COLO829 (cell line): ENCODE measurements at places on chromosomes 13 and 19.

GRCh38 chr13:73482556-73482955 is 423.8 kb downstream of the KLF5 start:
- DNase-seq: no peak

DNA sequence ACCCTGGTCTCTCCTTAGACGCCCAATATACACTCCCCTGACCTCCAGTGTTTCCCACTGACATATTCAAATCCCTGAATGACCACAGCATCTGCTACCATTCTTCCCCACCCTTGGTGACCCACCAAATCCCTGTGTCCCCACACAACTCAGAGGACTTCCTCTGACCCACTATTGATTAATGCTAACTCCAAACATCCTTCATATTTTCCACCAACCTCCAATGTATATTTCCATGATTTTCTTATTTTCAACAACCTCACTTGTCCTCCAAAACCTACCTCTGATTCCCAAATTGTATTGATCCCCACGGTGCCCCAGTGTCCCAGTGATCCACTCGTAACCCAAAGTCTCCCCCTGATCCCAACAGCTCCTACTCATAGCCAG is 526 bp upstream of the DMWD start:
- DNase-seq: no peak

DNA sequence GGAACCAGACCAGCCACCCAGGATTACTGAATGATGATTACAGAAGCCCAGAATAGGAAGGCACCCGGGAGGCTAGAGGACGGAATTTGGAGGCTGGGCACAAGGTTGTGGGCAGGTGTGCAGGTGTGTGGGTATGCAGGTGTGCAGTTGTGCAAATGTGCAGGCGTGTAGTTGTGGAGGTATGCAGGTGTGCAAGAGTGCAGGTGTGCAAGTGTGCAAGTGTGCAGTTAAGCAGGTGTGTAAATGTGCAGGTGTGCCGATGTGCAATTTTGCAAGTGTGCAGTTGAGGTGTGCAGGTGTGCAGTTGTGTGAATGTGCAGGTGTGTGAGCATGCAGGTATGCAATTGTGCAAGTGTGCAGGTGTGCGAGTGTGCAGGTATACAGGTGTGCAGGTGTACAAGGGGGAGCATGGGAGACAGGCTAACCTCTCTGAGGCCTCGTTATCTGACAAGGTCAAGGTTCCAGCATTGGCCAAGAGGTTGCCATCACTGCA is 131.8 kb downstream of the KCTD15 start:
- no peak for DNase-seq

GRCh38 chr13:113979791-113980471 is 6.1 kb upstream of the C13orf46 start:
- DNase-seq: no peak

DNA sequence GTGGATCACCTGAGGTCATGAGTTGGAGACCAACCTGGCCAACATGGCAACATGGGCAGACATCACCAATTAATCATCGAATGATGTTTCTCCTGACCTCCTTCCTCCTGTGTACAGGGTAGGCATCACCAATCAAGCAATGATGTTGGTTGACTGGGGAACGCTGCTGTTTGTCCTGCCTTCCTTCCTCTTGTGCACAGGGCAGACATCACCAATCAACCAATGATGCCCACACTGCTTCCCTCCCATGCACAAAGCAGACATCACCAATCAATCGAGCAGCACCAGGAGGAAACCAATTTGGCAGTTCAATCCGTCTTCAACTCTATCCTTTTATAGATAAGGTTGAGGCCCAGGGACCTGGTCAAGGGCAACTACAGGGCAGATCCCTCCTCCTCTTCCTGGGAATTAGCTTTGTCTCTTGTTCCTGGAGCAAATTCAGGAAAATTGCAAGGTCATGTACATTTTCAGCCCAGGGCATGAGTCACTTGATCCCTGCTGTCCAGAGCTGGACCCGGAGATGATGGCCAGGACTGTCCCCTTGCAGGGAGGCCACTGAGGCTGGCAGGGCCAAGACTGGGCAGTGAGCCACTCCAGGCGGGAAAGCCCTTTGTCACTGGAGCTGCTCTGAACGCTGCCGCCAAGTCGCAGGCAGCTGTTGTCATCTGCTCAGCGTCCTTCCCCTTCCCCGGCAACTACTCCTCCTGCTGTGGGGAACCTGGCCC is 5.3 kb upstream of the CSNK1G2 start:
- DNase-seq: no peak

DNA sequence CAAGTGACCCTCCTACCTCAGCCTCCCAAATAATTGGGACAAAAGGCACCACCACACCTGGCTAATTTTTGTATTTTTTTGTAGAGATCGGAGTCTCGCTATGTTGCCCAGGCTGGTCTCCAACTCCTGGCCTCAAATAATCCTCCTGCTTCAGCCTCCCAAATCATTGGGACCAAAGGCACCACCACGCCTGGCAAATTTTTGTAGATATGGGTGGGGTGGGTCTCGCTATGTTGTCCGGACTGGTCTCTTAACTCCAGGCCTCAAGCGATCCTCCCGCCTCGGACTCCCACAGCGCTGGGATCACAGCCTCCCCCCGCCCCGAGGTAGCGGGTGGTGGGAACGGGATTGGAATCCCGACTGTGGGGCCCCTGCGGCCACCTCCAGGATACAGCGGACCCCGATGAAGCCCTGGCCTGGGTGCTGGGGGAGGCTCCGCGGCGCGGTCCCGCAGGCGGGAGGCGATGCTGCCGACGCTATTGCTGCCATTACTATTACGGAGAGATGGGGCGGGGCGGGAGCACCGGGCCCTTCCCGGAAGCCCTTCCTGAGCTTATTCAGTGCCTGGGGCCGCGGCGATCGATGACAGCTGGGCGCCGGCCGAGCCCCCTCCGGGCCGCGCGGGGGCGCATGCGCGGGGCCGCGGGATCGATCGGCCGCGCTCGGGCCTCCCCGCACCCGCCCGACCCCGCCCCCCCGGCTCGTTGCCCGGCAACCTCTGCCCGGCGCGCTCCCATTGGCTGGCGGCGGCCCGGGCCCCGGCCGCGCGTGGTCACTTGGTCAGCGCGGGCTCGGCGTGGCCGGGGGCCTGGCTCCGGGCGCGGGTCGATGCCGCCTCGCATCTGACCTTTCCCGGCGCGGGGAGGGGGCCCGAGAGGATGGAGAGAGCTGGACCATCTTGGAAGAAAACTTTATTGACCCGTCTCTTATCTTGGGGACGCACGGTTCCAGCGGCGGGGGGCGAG is 27.9 kb upstream of the ONECUT3 start:
- peak; percentile 81 for DNase-seq

DNA sequence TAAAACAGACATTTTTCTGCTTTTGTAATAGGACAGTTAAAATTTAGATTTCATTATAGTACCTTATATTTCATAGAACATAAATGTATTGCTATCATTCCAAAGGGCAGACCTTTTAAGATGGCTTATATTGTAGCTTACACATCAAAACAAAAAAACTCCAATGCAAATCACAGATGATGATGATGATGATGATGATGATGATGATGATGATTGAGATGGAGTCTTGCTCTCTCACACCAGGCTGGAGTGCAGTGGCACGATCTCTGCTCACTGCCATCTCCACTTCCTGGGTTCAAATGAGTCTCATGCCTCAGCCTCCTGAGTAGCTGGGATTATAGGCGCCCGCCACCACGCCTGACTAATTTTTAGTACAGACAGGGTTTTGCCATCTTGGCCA is 189.9 kb upstream of the RNF113B start:
- DNase-seq: no peak

DNA sequence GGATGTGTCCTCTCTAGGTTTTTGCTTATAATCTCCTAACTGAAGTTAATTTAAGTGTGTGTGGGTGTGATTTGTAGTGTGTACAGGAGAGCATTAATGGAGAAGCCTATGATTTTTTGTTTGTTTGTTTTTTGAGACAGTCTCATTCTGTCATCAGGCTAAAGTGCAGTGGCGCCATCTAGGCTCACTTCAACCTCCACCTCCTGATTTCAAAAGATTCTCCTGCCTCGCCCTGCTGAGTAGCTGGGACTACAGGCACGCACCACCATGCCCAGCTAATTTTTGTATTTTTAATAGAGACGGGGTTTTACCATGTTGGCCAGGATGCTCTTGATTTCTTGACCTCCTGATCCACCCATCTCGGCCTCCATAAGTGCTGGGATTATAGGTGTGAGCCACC is 20.6 kb downstream of the ZNF701 start:
- DNase-seq: no peak
